Mucosa of descending colon (tissue), 3 donors: ENCODE measurements at places on chromosomes 2 and 18. TPM values are rescaled to one million over a fixed set of nuclear protein-coding genes. Genes with fewer than 3 reads are reported as not detected.
A peak's percentile ranks its signal among the peaks of the same experiment; 100 is the strongest.

Gene TUBA4B
- not detected for total RNA-seq

Gene SIX2
- 0.12 TPM for total RNA-seq

Gene CFC1
- 0.69 TPM for total RNA-seq

Gene ASPRV1
- total RNA-seq, result 0.55 TPM

Gene DUSP11
- total RNA-seq, result 21.0 TPM

Gene ERICH2
- not detected for total RNA-seq

Gene MDH1B
- total RNA-seq, result 0.34 TPM

Gene REG1B
- total RNA-seq, result not detected

Gene FKBP7
- 8.7 TPM for total RNA-seq

DNA sequence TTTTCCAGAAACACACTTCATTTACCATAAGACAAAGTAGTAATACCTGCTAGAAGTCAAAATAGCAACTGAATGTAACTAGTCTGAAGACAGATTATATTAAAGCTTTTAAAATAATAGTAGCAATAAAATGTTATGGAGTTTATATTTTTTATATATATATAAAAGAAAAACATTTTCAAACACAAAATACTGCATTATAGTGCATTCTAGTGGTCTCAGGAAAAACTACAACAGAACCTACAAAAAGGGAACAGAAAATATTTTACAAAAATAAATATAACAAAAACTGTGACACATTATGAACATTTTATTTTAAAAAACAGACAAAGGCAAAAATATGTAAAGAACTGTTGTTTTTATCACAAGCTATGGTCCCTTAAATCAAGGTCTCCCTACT, 48.0 kb downstream of the STRN start:
- DNase-seq, result no peak

DNA sequence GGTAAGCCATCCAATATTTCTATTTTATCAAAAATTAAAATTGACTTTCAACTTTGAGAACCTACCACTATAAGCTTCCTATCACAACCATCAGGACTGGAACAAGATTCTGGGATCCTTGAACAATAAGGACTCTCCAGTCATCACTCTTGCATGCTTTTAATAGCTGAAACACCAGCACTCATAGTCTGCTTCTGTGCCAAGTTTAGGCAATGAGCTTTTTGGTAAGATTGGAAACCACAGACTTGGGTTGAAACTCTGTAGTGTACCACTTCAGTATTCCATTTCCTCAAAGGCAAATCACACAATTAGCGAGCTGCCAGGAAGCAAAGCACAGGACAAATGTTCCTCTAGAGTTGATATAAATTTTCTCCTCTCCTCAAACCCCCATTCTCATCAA, 1065.8 kb upstream of the SLC39A10 start:
- no peak for DNase-seq

DNA sequence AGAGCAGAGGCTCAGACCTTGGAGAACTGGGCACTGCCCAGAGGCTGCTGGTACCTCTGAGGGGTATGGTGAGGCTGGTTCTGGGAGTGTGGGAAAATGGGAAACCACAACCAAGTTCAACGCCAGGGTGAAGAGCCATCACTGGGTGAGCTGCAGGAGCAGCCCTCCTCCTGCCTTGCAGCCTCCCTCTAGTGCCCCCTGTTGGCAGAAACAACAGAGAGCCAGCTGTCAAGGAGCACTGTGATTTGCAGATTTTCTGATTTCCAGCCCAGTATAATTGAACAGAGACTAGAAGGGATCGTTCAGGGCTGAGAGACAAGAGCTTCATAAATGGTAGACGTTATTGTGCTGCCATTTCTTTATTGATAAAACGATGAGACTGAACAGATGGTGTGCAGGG, 50.5 kb downstream of the MAPK4 start:
- DNase-seq, result peak; percentile 11

DNA sequence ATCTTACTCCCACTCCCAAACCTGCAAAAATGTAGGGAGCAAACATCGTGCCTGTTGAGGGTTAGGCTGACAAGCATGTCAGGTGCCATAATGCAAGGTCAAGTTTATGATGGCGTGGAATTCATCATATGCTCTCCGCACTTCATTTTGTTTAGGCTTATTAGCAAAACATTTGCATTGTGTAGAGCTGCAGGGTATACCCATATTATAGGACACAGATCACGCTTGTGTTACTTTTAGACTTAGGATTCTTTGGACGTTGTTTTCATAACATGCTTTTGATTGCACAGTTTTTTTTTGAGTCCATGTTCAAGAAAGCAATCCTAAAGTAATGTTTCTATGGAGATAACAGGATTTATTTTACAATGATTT, 22.9 kb downstream of the MBP start:
- no peak for DNase-seq

DNA sequence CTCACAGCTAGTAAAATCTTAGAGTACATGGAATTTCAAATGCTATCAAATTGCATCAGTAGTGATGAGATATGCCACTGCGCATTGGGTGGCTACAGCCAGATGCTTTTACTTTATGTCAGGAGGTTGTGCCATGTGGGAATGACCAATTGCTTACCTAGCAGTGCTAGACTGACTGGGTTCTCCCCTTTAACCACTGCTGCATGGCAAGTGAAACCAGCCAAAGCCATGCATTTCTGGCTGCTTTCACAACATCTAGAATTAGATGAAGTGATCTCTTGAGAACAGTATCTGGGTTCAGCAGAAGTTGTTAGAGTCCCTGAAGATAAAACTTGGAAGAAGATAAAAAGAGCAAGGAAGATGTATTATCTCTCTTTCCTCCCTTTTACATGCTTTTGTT, 1174.2 kb upstream of the CDH2 start:
- DNase-seq, result no peak

GRCh38 chr2:48343571-48344440, 186.1 kb upstream of the STON1 start:
- no peak for DNase-seq

GRCh38 chr2:186683341-186683740, 10.5 kb upstream of the FAM171B start:
- DNase-seq, result no peak

DNA sequence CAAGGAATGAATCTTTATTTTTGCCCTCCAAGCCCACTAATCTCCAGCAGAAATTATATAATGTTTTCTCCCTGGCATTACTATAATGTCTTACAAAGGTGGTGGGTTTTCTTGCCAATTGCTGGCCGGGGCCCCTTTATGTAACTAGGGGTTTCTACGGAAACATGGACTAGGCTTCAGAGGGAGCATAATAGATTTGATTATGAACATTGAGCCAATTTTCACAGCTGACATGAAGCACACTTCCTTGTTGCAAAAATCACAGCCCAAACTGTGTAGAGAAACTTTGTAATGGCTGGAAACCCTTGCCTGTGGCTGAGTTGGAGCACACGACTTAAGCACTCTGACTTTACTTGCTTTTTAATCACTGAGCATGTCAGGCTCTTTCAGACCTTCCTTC, 3.8 kb upstream of the CYRIA start:
- no peak for DNase-seq

DNA sequence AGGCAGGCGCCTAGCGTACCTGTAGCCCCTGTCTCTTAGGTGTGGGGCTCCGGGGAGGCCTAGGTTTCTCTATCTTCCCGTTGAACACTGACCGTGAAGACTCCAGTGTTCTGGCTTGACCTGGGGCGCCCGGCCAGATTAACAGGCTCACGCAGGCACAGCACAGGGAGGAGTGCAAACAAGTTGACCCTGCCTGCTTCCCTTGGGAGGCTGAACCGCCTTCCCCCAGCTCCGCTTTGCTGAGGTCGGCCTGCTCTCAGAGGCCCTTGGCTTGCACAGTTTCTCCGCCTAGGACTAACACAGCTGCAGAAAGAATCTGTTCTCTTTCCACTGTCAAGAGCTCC, 567 bp downstream of the PCYOX1 start:
- peak; percentile 70 for DNase-seq

DNA sequence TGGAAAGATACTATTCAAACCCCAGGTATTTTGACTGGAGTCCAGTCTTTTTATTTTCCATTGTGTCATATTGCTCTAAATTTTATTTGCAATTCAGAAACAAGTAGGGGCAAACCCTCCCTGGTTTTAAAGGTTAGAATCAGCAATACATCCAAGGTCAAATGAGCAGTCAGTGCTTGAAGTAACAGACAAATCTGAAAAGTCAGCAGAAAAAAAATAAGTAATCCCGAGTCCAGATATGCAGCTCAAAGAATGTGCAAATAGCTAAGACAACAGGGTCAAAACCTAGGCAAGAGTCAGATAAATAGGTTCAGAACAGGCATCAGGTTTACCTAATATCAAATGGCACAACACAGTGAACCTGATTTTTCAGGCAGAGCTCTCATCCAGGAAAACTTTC, 367.0 kb downstream of the STK39 start:
- DNase-seq, result no peak

- no peak for DNase-seq
These were observed 387.2 kb upstream of the CWC22 start for GRCh38 chr2:180394305-180394704.

DNA sequence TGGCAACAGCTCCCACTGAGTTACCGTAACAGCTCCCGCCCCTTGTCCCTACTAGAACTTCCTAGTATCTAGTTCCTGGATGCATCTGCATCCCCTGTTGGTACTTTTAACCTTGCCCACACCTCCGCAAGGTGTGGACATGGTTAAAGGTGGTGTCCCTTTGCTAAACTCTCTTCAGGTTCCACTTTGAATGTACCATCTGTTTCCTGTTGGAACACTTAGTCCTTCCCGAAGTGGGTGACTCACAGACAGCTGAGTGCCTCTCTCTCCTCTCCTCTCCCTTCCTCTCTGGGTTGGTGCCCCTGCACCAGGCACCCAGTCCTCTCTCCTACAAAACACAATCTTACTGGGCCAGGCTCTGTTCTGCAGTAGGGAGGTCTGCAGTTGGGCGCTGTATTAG, 19.6 kb upstream of the REL start:
- DNase-seq, result no peak

GRCh38 chr2:226618875-226619605, 180.6 kb downstream of the IRS1 start:
- DNase-seq, result no peak

- DNase-seq, result no peak
These were observed 58.5 kb downstream of the EIF5B start for GRCh38 chr2:99395589-99396130.

DNA sequence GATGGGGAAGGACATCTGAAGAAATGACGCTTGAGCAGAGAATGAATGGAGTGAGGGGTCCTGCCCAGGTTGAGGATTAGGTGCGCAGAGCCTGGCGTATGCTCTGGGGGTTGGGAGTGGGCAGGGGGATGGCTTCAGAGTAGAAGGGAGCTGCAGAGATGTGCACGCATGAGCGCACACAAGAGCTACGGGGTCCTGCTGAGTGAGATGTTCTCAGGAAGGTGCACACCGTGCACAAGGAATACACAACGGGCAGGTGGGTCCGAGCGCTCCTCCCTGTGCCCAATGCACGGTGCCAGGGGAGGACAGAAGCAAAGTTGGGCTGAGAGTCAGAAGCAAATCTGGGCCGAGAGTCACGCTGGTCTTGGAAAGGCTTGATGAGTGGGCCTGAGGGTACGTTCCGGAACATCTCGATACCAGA, 25.5 kb downstream of the TWIST2 start:
- DNase-seq, result no peak

DNA sequence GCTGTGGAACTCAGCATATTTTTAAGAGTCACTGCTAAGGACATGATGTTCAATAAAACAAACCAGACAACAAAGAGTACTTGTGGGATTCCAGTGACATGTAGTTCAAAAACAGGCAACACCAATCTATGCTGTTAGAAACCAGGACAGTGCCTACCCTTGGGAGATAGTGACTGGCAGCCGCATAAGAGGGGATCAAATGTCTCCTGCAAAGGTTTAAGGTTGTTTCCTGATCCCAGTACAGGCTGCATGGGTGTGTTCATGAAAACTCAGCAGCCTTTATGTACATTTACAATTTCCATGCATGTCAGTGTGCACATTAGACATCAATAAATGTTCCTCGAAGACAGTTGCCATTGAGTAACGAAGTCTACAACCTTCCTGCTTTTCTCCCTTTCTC, 183.8 kb downstream of the PID1 start:
- DNase-seq, result no peak

DNA sequence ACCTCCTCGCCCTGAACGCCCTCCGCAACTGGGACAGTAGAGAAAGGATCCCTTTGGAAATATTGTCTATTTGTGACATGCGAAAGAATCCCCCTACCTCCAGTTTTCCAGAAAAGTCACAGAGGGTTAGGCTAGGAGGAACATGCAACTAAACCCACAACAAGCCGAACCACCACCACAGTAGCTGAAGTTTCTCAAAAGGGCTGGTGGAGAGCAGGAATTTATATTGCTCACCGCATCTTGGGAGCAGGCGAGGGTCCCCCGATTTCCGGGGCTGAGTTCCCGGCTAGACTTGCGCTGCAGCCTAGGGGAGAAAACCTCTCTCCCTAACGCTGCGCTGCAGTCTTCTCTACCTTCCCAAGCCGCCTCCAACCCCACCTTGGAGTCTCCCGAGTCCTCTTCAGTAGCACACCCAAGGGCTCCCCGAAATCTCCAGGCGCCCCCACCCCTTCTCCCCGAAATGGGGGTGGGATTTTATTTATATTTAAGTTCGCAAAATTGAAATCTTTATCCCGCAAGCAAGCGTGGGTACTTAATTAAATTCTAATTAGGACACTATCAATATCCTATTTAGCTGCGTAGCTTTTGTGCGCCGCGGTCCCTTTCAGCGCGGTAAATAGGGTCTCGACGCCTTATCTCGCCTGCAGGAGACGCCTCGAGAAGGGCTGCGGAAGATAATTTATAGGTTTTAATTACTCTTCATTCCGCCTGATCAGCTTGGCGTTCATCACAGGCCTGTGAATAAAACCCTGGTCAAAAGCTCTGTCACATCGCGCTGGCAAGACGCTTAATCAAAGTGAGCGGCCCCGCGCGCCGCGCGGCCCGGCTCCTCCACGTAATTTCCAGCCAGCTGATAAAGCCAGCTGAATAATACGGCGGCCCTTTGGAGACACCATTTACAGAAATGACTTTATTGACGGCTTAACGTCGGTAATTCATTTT, 2.0 kb upstream of the EN1 start:
- no peak for DNase-seq

- no peak for DNase-seq
These were observed 45.8 kb downstream of the DNAJC10 start for GRCh38 chr2:182761903-182762302.

DNA sequence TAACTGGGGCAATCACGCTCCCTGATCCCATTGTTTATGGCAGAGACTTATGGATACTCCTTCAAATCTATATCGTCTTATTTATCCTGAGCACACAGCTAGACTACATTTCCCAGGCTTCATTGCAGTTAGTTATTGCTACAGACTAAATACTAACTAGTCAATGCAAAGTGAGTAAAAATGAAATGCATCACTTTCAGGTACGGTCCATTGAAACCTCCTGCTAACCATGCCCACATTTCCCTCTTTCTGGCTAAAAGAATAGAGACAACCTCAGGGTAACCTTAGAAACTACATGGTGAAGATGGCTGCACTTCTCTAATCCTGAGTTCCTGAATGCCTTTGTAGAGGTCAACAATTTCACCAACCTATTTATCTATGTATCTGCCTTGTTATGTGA, 437.4 kb downstream of the EPHA4 start:
- DNase-seq, result no peak
